Osteoblast (primary cell): ENCODE measurements at places on chromosomes 4 and X. TPM values are rescaled to one million over a fixed set of nuclear protein-coding genes. Genes with fewer than 3 reads are reported as not detected.

Gene RAP1GDS1
- total RNA-seq: 60.1 and 62.8 TPM in 2 replicates

Gene USP26
- total RNA-seq: not detected in 2 replicates

Gene PRDX4
- 253 and 284 TPM in 2 replicates for total RNA-seq

Gene FRMPD4
- total RNA-seq: 1.2 and 1.8 TPM in 2 replicates

Gene ZDHHC15
- 0.59 and 1.1 TPM in 2 replicates for total RNA-seq

Gene RAB39B
- total RNA-seq: 0.36 and 0.59 TPM in 2 replicates

Gene PSAPL1
- total RNA-seq: not detected in 2 replicates

GRCh38 chr4:27775156-27775555, 914.5 kb downstream of the STIM2 start:
- H3K36me3 ChIP-seq: no peaks in the 10 kb centered on the region
- no peaks in the 10 kb centered on the region for H3K27me3 ChIP-seq
- DNase-seq: no peak
- no peaks in the 10 kb centered on the region for H3K4me1 ChIP-seq

DNA sequence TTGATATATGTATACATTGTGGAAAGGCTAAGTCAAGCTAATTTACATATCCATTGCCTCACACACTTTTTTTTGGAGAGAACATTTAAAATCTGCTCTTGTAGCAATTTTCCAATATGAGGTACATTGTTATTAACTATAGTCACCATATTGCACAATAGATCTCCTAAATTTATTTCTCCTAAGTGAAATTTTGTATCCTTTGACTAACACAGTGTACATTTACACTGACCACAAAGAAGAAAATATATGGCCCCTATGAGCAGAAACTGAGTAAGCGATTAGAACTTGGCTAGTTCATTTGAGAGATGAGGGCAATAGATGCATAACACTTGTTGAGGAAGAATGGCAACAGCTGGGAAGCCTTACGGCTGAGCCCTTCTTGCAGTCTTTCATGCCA, 20.3 kb upstream of the GUCY1B1 start:
- no peaks in the 10 kb centered on the region for H3K36me3 ChIP-seq
- DNase-seq: no peak
- H3K4me1 ChIP-seq: peaks cover 3% of the 10 kb centered on the region
- no peaks in the 10 kb centered on the region for H3K27me3 ChIP-seq
- H3K27ac ChIP-seq: no peak overlapping the region

DNA sequence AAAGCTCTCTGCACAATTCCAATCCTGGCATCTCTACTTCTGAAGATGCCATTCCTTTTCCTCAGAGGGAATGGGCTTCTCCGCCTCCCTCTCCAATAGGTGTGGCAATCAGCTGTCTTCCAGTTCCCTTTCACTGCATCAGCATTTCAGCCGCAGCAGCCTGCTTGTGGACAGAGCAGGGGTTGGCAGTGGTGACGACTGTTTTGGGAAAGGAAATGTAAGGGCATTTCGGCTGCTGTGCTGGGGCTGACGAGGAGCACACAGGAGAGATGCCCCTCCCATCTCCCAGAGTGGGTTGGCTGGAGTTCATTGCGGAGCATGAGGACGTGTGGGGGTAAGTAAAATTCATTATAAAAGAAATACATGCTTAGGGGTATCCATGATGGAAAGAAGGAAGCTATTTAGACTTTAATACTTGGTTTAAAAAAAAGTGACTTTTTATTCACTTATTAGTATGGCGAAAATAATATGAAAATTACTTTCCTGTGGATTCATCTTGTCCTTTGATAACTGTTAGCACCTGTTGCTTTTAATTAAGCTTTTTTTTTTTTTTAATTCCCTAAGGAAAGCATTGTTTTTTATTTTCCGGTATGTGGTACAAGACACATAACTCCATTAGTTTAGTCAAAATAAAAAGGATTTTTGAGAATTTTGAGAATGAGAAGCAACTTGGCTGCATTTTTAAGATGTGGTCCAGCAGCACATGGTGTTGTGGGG, at the start of gene LIMCH1:
Gene LIMCH1 (plus strand): TSS at position 141 of the 717 bp plus-strand sequence. CDS start 67,839 bp downstream, outside the sequence.
- H3K4me1 ChIP-seq: peaks cover 6% of the 10 kb centered on the region
- no peaks in the 10 kb centered on the region for H3K36me3 ChIP-seq
- DNase-seq: no peak
- peak within 1 kb of the TSS; percentile 34 for H3K27ac ChIP-seq
- no peaks in the 10 kb centered on the region for H3K27me3 ChIP-seq

DNA sequence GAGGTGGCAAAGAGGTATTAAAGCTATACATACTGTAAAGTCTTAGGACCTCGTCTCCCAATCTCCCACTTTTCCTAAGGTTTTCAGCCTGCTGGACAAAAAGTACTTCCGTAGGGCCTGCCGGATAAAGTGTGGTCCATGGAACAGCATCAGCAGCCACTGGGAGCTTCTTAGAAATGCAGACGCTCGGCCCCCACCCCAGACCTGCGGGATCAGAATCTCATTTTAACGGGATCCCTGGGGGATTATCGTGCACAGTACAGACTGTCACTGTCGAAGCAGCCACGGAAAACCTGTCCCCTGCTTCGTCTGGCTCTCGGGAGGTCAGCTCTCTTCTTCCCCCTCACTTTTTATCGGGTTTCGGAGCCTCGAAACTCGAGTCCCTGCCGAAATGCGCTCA, 802 bp downstream of the ADGRG2 start:
- H3K36me3 ChIP-seq: no peaks in the 10 kb centered on the region
- H3K4me1 ChIP-seq: no peaks in the 10 kb centered on the region
- peak overlapping the region; percentile 51 for H3K4me3 ChIP-seq

GRCh38 chrX:116749943-116750342, 287.2 kb upstream of the CT83 start:
- no peaks in the 10 kb centered on the region for H3K36me3 ChIP-seq
- no peaks in the 10 kb centered on the region for H3K4me1 ChIP-seq
- no peaks in the 10 kb centered on the region for H3K27me3 ChIP-seq
- no peak overlapping the region for H3K27ac ChIP-seq

GRCh38 chrX:63424063-63424462, 72.9 kb upstream of the SPIN4 start:
- no peaks in the 10 kb centered on the region for H3K36me3 ChIP-seq
- H3K27me3 ChIP-seq: no peaks in the 10 kb centered on the region
- DNase-seq: no peak
- no peak overlapping the region for H3K4me3 ChIP-seq
- H3K4me1 ChIP-seq: no peaks in the 10 kb centered on the region

GRCh38 chrX:21708116-21708515, 49.8 kb downstream of the SMPX start:
- H3K4me1 ChIP-seq: no peaks in the 10 kb centered on the region
- no peaks in the 10 kb centered on the region for H3K27me3 ChIP-seq
- H3K4me3 ChIP-seq: no peak overlapping the region

DNA sequence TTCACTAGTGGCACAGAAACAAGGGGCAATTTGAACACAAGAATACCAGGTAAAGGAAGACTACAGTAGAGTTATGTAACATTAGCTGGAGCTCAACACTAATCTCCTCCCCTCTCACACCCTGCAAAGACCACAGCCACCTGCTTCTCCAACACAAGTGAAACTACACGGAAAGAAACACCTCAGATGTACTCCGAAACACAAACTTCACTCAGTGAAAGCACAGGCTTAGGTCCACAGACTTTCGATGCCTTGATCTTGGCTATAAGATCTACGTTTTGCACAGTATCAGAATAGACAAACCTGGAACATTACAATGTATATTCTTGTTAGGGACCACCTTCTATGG, 7.6 kb downstream of the ACSL1 start:
- H3K4me3 ChIP-seq: no peak overlapping the region
- no peak overlapping the region for H3K27ac ChIP-seq
- H3K27me3 ChIP-seq: no peaks in the 10 kb centered on the region
- peaks cover 20% of the 10 kb centered on the region for H3K4me1 ChIP-seq

DNA sequence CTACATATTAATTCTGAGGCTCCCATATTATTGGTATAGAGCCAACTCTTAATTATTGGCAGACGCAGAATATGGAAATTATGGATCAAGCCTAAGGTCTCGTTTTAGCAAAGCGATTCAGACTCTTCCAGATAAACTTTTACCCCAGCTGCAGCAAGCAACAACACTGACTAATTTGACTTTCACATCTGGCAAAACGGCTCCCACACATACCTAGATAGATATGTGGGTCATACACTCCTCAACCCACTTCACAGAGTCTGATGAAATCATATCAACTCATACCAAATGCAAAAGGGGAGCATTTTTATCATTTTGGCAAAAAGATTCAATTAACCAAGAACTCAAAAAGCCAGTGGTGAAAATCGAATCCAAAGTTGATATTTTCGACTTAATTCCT, 36.3 kb upstream of the KDR start:
- peaks cover 12% of the 10 kb centered on the region for H3K27me3 ChIP-seq
- no peak for DNase-seq
- no peak overlapping the region for H3K27ac ChIP-seq
- no peaks in the 10 kb centered on the region for H3K36me3 ChIP-seq
- H3K4me1 ChIP-seq: no peaks in the 10 kb centered on the region
- no peak overlapping the region for H3K4me3 ChIP-seq

DNA sequence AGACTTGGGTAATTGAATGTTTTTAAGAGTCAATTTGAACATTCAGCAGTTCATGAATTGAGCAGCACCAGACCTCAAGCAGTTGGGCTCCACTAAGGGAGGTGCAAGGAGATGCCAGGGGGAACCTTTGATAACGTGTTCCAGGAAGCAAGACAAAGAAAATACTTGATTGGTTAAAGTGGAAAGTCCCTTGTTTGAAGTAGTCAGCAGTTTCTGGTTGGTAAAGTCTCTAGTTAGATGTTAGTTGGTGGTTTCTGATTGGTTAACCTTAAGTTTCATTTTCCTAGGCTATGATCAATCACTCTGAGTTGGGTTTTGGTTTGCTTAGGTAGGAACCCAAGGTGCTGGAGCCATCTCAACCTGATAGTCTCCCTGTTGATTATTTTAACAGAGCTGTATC, 4.0 kb downstream of the HERC6 start:
- H3K4me3 ChIP-seq: no peak overlapping the region
- H3K36me3 ChIP-seq: no peaks in the 10 kb centered on the region
- DNase-seq: peak; percentile 8
- H3K27me3 ChIP-seq: no peaks in the 10 kb centered on the region
- no peak overlapping the region for H3K27ac ChIP-seq
- H3K4me1 ChIP-seq: peaks cover 4% of the 10 kb centered on the region

DNA sequence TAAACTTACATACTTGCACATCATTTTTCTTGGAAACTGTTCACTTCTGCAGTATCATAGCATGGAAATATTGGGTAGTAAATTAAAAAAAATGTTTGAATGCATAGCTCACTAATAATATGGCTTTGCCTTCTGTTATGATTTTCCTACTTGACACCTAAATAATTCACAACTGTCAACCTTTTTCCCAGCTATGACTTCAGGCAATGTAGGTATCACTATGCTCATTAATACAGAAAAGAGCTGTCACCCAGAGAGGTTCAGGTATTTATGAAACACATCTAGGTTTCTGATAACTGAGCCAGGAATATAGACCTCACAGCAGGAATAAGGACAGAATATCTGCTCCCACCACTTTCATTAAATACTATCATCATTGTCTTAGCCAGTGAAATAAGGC, 289.5 kb downstream of the ACTRT1 start:
- no peak overlapping the region for H3K27ac ChIP-seq
- H3K27me3 ChIP-seq: no peaks in the 10 kb centered on the region
- H3K36me3 ChIP-seq: no peaks in the 10 kb centered on the region
- H3K4me3 ChIP-seq: no peak overlapping the region
- no peaks in the 10 kb centered on the region for H3K4me1 ChIP-seq

GRCh38 chr4:148151806-148152205, 290.4 kb downstream of the NR3C2 start:
- H3K4me3 ChIP-seq: no peak overlapping the region
- no peak overlapping the region for H3K27ac ChIP-seq
- H3K27me3 ChIP-seq: no peaks in the 10 kb centered on the region
- H3K36me3 ChIP-seq: no peaks in the 10 kb centered on the region

- H3K36me3 ChIP-seq: no peaks in the 10 kb centered on the region
- no peak for DNase-seq
- no peak overlapping the region for H3K27ac ChIP-seq
- H3K4me1 ChIP-seq: peaks cover 5% of the 10 kb centered on the region
Observed at GRCh38 chr4:48635980-48636379, 144.1 kb downstream of the FRYL start.

- no peaks in the 10 kb centered on the region for H3K36me3 ChIP-seq
- no peak overlapping the region for H3K4me3 ChIP-seq
- H3K27me3 ChIP-seq: no peaks in the 10 kb centered on the region
- H3K27ac ChIP-seq: no peak overlapping the region
Observed at GRCh38 chr4:72846280-72847111, 223.0 kb downstream of the COX18 start.

- H3K27ac ChIP-seq: peak overlapping the region; percentile 92
- H3K36me3 ChIP-seq: no peaks in the 10 kb centered on the region
- peak; percentile 37 for DNase-seq
Observed at GRCh38 chrX:10636337-10636736, 16.0 kb upstream of the MID1 start.

GRCh38 chr4:104421566-104421965, 73.1 kb downstream of the CXXC4 start:
- H3K4me1 ChIP-seq: no peaks in the 10 kb centered on the region
- H3K36me3 ChIP-seq: no peaks in the 10 kb centered on the region
- H3K27ac ChIP-seq: no peak overlapping the region
- DNase-seq: no peak
- H3K4me3 ChIP-seq: no peak overlapping the region

DNA sequence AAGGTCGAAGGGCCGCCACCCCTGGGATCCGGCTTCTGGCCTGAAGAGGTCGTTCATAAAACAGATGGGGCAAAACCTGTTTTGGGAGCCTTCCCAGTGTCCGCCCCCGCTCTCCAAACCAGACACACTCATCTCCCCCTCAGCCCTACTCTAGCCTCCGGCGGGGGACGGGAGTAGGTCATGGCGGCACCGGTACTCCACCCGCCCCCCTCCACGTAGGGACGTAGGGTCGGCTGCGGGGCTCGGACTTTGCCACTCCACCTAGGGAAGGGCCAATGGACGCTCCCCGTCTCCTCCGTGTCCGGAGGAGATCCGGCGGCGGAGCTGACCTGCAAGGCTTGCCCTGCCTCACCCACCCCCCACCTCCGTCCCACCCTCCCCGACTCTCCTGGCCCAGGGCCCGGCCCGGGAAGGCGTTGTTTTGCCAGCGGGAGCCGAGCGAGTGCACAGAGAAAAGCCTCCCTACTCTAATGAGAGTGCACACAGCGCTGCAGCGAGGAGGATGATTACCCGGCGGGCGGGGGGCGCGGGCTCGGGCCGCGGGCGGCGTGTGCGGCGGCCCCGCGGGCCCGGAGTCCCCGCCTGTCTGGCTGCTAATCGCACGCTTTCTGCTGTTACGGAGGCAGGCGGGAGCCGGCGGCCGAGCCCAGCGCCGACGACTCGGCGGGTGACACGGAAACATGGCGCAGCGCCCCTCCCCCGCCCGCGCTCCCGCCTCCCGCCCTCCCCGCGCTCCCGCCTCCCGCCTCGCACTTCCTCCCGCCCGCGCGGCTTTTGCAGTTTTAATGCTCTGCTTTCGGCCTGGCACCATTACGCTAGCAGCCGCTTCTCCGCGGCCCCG, 8.3 kb upstream of the BCOR start:
- H3K27me3 ChIP-seq: peaks cover 45% of the 10 kb centered on the region
- peak overlapping the region; percentile 67 for H3K4me3 ChIP-seq
- no peak overlapping the region for H3K27ac ChIP-seq
- peak; percentile 96 for DNase-seq
- peaks cover 12% of the 10 kb centered on the region for H3K4me1 ChIP-seq

GRCh38 chr4:135365065-135365464, 1163.5 kb upstream of the PABPC4L start:
- H3K27ac ChIP-seq: no peak overlapping the region
- H3K36me3 ChIP-seq: no peaks in the 10 kb centered on the region
- no peak overlapping the region for H3K4me3 ChIP-seq
- peak; percentile 73 for DNase-seq
